HepG2 (cell line): ENCODE measurements at places on chromosomes 11 and 22. TPM values are rescaled to one million over a fixed set of nuclear protein-coding genes. Genes with fewer than 3 reads are reported as not detected.
A peak's percentile ranks its signal among the peaks of the same experiment; 100 is the strongest.

Gene DCHS1
- total RNA-seq, result under 0.01 TPM in 1 of 2 replicates, not detected in the other

Gene GRK3
- total RNA-seq, result 16.7 and 23.6 TPM in 2 replicates

DNA sequence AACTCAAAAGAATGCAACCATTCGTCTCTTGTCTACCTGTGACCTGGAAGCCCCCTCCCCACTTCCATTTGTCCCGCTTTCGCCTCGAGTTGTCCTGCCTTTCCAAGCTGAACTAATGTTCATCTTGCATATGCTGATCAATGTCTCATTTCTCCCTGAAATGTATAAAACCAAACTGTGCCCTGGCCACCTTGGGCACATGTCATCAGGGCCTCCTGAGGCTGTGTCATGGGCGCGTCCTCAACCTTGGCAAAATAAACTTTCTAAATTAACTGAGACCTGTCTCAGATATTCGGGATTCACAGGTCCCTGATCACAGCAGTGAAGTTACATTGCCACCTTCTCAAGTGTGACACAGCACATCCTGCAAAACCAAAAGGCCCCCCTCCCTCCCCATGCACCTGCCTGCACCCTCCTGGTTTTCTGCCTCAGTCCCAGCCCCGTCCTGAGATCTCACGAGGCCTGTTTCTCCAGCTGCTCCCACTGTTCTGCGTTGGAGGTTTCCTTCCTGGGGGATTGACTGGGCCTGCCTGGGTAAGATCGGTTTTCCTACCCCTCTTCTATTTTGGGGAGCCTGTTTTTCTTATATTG is 1328.7 kb downstream of the TBC1D22A start:
- H3K36me3 ChIP-seq, result no peaks in the 10 kb centered on the region
- H3K4me1 ChIP-seq, result no peaks in the 10 kb centered on the region
- H3K27ac ChIP-seq, result no peak overlapping the region

DNA sequence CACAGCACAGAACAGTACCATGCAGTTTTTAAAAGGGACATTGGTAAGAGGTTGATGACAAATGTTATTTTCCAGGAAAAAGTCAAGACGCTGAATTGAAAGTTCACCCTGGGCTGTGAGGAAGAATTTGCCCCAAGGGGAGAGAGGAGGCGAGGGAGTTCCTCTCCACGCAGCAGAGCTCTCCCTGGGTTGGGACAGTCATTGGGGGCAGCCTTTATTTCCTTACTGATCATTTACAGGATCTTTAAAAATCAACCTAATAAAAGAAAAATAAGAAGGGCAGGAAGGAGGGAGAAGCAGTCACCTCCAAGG is 49.9 kb upstream of the WNT7B start:
- peak overlapping the region; percentile 43 for H3K4me3 ChIP-seq
- DNase-seq, result no peak
- H3K36me3 ChIP-seq, result no peaks in the 10 kb centered on the region

DNA sequence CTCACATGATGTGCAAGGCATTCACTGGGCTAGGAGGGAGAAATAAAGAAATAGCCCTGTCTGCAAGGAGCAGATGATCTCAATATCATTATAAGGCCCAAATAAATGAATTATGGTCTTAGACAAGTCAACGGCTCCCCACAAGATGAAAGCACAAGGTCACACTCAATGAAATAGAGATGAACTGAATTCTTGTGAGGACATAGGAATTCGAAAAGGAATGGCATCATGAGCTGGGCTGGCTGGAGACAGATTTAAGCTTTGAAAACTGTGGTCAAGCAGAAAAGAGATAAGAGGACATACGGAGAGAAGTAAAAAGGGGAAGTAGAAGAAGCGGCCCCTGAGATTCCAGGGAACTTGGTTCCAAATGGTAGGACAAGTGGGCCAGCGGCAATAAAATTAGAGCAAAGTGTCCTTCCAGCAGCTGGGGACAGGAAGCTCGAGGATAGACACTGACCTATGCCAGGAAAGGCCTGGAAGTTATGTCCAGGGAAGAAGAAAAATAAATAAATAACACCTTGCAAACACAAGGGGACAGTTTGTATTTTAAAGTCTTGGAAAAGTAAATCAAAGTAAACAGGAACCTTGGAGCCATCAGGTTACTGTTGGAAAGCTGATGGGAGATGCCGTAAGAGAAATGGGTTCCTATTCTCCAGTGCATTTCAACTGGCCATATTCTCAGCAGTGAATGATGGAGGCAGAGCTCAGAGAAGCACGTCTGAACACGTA is 37.8 kb downstream of the GALNT18 start:
- H3K4me1 ChIP-seq, result no peaks in the 10 kb centered on the region
- H3K4me3 ChIP-seq, result no peak overlapping the region
- no peaks in the 10 kb centered on the region for H3K36me3 ChIP-seq
- H3K27me3 ChIP-seq, result peaks cover 1% of the 10 kb centered on the region; the same call in 1 of the 2 replicates
- H3K27ac ChIP-seq, result no peak overlapping the region
